ENCODE measurements at places on chromosomes 3 and 15.

- DNase-seq, result no peak
Observed at GRCh38 chr15:72864681-72865080, 81.1 kb upstream of the ADPGK start.

DNA sequence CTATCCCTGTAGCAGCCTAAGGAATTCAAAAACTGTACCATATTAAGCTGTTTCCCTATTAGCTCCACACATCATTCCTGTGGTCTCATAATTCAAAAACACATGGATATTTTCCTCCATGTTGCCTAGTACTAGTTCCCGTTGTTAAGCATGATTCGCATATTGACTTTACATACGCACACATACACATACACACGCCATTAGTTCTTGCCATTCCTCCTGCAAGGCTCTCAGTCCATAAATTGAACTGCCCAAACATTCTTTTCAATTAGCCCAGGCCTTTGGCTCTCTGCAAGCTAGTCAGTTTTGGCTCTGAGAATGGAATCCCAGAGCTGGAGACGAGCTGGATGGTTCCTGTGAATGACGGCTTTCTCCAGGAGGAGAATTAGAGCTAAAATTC lies 57.2 kb upstream of the RAD18 start:
- DNase-seq, result no peak

DNA sequence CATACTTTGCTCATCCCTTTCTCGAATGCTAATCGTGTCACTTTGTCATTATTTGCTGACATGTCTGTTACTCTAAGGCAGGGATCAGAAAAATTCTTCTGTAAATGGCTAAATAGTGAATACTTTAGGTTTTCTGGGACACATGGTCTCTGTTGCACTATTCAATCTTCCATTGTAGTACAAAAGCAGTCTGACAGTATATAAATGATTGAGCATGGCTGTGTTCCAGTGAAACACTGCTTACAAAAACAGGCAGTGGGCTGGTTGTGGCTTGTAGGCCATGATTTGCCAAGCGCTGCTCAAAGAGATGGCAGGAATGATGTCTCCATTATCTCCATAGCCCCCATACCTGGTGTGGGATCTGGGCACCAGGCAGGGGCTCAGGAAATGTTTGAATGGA lies 45.6 kb downstream of the TMEM266 start:
- DNase-seq, result no peak

GRCh38 chr3:107620534-107620933 lies 97.8 kb downstream of the BBX start:
- DNase-seq, result no peak

GRCh38 chr3:14203521-14204079 lies 25.0 kb downstream of the LSM3 start:
- no peak for DNase-seq

- no peak for DNase-seq
Observed at GRCh38 chr3:70180664-70181063, 131.8 kb downstream of the MDFIC2 start.

GRCh38 chr3:187706971-187707370 lies 4.6 kb upstream of the RTP2 start:
- no peak for DNase-seq

DNA sequence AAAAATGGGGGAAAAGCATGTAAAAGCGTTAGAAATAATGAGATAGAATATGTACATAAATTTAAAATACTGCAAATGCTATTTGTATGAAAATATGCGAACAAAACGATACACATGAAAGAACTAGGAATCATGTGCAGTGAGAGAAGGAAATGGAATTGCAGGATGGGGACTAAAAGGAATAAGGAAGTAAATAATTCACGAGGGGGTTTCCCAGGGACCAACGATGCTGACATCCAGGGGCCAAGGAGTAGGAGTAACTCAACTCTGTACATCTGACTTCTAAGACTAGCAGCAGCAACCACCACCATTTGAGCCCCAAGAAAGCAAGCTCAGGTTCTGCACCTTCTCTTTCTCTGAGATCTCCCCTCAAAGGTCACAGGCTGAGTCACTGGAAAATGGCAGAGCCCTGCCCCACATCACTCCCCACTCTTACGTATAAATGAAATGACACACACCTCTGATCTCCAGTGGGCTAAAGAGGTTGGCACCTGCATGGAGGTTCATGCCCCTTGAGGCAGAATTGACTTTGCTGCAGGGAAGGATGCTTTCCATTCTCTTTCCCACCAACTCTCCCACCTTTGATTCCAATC lies 100.0 kb upstream of the DLG1 start:
- no peak for DNase-seq

- no peak for DNase-seq
Observed at GRCh38 chr3:87977765-87978164, 81.0 kb downstream of the CGGBP1 start.

DNA sequence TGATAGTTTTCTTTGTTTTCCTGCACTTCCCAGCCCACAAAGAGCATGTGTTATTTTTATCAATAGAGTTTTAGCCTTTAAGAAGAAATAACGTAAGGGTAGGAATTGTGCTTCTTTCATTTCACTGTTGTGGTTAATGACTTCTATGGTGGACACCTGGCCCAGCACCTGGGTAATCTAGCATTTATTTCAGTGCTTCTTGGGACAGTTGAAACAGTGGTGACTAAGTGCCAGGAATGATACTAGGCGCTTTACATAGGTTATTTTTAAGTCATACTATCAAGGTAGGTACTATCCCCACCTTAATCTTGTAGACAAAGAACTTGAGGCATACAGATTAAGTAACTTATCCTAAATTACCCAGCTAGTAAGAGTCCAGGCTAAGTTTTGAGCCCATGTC lies 243.8 kb downstream of the SOX2 start:
- DNase-seq, result no peak

GRCh38 chr3:134473868-134474546 lies 11.8 kb downstream of the ANAPC13 start:
- peak; percentile 35 for DNase-seq

- DNase-seq, result no peak
Observed at GRCh38 chr15:101314336-101315125, 19.5 kb upstream of the SNRPA1 start.

All from stimulated activated CD8-positive, alpha-beta memory T cell treated with anti-CD3 and anti-CD28 coated beads, Interleukin-12 subunit alpha, Interleukin-12 subunit beta, amount 100 ng/mL, for 4 hours (primary cell).